ENCODE measurements at places on chromosomes 7 and 10.

- DNase-seq = no peak
Measured at GRCh38 chr10:64394744-64395143, 873.5 kb downstream of the REEP3 start.

DNA sequence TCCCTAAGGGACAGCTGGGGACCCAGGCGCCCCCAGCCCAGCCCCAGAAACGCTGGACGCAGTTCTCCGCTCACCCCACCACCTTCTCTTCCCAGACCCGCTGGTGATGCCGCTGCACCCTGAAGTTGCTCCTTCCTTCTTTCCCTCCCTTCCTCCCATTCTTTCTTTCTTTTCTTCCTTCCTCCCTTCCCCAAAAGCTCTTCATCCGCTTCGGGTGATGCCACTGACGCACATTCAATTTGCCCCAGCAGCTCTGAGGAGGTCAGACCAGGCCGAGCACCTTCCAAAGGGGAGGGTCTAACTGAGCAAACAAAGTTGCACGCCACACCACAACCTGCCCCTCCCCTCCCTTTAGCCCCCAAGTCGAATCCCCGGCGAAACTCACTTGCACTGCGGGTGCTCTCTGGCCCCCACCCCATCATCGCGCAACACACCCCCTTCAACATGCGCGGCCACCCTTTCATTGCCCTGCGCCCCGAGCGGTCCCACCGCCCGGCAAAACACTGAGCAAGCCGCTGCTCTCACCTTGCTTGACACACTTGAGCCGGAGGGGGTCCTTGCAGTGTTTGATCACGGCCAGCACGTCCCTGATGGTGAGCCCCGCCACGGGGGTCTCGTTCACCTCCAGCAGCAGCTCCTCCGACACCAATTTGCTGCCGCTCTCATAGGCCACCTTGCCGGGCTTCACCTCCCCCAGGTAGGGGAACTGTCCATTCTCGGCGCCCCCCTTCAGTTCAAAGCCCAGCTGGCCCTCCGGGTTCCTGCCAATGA is 787 bp downstream of the MAGI2 start:
- DNase-seq = no peak

DNA sequence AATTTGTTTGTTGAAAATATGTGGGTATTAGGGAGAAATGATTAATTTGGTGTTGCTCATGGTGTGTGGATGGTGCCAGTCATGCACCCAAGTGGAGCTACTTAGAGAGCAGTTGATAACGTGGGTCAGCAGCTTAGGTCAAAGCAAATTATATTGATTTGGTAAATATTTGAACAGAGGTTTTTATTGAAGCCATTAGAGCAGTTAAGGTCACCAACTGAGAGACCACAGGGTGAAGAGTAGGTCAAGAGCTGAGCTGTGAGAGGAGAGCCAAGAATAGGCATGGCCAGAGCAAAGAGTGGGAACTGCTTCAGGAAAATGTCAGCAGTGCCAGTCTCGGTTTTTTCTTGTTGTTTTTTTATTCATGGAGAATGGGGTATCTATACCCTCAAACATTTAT is 97.9 kb downstream of the TMEM168 start:
- DNase-seq = no peak

- DNase-seq = no peak
Measured at GRCh38 chr10:118047880-118048279, 1.1 kb upstream of the RAB11FIP2 start.

DNA sequence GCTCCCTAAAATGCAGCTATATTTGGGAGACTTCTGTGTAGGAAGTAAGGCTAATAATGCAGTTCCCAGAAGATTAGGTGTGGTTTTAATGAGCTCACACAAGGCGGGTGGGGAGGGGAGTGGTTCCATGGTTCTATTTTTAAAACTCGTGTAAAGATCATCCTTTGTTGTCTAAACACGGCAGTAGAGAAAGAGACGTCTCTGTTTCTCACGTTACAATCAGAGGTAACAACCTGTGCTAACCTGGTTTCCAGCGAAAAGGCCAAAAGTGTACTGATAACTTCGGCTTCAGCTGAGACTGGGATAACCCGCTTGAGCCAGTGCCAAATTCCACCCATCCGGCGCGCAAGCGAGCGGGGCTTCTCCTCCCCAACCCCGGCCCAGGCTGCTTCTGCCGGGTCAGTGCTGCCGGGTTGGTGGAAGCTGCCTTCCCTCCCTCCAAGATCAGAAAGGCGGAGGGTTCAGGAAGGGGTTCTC is 2.5 kb upstream of the MAP3K8 start:
- DNase-seq = no peak

- peak; percentile 8 for DNase-seq
Measured at GRCh38 chr7:75727881-75728593, 10.7 kb downstream of the HIP1 start.

DNA sequence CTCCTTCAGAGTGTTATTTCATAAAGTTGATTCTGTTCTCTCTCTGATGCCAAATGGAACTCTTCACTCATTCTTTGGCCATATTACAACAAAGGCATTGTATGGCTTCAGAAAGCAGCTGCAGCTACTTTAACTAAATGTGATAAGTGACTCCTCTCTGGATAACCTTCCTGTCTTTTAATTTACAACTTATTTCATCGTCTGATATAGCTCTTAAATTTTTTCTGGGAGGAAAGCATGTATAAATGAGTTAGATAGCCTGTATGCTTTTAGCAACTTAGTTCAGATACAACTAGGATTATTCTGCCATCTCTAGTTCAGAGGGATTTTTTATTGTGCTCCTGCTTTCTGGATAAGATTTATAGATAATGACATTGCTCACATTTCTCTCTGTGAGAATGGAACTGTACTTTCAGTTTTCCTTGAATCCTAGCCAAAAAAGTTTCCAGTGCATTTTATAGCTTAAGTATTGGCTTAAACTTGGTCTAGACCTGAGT is 57.5 kb downstream of the KLHDC10 start:
- DNase-seq = no peak

DNA sequence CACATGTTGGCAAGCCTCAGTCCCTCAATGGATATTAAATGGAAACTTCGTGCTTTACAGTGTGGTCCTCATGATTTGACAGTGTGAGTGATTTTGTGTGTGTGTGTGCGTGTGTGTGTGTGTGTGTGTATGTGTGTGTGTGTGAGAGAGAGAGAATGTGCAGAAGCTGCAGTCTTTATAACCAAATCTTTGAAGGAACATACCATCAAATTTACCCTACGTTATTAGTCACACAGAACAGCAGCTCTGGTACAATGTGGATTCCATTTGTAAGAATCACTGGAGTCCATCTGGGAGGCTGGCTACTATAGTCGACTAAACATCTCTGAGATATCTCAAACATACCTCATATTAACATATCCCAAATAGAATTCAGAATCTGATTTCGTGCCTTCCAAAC is 928.0 kb upstream of the POT1 start:
- DNase-seq = no peak

GRCh38 chr7:1290026-1290678 is 57.5 kb downstream of the UNCX start:
- no peak for DNase-seq

DNA sequence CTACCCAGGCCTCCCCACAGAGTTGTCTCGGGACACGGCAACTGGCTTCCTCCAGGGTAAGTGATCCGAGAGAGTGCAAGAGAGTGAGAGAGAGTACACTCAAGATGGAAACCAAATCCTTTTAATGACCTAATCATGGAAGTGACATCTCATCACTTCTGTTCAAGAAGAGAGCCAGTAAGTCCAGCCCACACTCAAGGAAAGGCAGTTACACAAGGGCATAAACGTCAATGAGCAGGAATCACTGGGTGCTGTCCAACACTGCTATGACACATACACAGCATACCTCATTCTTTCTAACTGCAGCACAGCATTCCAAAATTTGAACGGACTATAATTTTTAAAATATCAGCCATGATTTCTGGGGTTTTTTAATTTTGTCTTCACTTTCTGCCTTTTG is 29.3 kb upstream of the OSBPL3 start:
- DNase-seq = no peak

DNA sequence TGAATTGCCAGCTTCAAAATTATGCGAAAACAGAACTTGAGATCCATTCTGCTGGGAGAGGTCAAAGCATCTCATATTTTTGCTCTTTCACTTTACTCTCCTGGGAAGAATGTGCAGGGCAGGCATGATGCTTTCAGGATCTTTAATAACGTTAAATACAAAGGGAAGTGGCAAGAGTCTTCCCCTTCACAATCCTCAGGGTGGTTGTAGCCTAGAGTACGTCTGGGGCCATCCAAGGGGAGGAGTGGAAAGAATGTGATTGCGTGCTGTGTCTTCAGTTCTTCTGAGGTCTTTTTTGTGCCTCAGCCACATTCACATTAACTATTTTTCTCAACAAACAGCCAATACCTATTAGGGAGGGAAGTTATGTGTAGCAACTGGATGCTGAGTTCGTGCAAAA is 207.3 kb downstream of the HGF start:
- DNase-seq = no peak

DNA sequence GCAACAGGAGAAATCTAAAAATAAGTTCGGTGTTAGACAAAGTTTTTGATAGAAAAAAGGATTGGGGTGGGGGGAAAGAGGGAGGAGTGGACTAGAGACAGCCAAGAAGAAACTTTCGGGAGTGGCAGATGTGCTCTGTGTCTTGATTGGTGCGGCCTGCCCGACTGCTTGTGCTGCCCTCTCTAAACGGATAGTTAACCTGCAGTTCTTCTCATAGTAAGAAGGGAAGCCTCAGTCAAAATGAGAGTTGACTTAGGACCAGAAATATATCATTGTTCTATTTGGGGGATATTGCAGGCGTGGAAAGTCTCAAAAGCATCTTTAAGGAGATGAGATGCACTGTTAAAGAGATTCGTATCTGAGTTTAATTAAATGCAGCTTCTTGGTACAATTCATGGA is 39.3 kb downstream of the UBE3C start:
- no peak for DNase-seq

DNA sequence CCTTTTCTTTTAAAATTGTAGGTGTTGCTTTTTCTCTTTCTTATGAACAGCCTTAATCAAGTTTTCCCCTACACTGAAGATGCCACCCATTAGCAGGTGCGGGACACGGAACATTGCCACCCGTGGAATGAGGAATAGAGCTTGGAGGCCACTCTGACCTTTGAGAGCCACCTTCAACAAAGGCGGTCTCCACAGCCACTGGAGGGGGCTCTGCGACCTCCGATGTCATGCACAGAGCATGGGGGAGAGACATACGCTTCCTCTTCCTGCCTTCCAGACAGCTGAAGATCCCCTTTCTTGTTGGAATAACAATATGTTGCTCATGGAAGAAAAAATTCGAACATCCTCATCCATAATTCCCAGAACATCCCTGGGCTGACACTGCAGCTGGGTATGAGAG is 39.1 kb downstream of the ADARB2 start:
- DNase-seq = no peak

DNA sequence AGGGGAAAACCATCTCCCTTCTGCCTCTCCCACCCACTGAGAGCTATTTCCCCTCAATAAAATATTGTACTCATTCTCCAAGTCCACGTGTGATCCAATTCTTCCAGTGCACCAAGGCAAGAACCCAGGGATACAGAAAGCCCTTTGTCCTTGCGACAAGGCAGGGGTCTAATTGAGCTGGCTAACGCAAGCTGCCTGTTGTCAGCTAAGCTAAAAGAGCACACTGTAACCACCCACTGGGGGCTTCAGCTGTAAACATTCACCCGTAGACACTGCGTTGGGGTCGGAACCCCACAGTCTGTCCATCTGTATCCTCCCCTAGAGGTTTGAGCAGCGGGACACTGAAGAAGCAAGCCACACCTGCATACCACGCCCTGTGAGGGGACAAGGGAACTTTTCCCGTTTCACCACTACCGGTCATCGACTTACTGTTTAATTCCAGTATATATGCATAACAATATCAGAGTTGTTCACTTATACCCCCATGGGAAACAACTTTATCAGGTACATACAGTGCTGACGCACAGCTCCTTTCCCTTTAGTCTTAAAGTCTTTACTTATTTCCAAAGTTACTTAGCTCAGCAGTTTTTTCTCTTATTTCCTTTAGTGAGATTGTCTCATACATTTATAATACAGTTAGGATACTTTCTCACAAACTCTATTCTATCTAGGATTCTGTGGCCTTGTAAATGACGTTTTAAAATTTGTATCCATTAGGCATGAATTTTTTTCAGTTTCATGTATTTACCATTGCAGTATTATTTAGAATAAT is 721.6 kb downstream of the ANKRD7 start:
- DNase-seq = no peak

- no peak for DNase-seq
Measured at GRCh38 chr10:33719005-33719703, 384.7 kb upstream of the NRP1 start.

DNA sequence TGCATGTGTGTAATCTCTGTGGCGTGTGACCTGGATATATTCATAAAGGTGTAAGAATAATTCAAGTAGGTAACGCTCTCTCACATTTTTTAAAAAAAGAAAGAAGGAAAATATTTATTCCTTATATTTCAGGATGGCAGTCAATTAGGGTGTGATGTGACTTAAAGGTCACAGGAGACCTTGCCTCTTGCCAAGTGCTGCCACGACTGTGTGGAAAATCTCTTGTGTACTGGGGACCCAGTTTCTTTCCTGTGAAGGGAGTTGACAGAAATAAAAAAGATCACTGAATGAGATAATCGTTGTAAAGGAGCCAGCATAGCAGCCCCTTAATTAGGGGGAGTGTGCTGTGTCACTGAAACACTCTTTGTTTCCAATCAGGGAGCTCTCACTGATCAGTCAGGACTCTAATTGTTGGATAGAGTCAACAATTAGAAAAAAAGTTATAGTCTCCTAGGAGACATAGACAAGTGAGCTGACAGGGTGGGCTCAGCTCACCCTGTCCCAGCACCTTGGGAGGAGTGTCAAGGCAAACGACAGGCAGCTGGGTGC is 31.1 kb downstream of the PTPRE start:
- DNase-seq = no peak

- no peak for DNase-seq
Measured at GRCh38 chr7:95549818-95550529, 46.3 kb downstream of the PDK4 start.

- no peak for DNase-seq
Measured at GRCh38 chr10:119595134-119595675, 1.6 kb downstream of the TIAL1 start.

GRCh38 chr7:82345886-82346285 is 97.7 kb downstream of the CACNA2D1 start:
- DNase-seq = no peak

GRCh38 chr7:2517678-2518507 is 1.7 kb upstream of the LFNG start:
- no peak for DNase-seq

DNA sequence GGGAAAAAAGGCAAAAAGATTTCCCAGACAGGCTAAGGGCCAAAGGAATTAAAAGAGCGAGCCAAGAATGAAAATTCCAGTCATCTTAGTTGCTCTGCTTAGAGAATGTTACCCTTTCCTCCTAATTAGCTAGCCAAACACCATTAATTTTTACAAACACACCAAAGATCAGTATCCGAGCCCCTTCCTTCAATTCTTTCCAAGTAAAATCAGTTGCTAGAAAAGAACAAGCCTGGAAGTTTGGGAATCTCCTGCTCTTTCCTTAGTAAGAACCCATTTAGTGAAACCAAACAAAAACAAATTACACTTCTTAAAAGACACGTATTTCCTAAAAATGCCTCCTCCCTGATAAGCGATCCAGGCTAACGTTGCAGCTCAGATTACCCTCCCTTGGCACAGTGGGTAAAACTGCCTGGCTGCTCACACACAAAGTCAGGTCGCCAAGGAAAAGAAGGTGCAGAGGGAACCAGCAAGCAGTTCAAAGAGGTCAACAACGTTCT is 57.1 kb upstream of the ABLIM1 start:
- DNase-seq = no peak

- no peak for DNase-seq
Measured at GRCh38 chr10:106147021-106147420, 1017.5 kb downstream of the SORCS1 start.
